ENCODE measurements at places on chromosomes 6 and 20.

GRCh38 chr6:168319279-168320111 lies at the start of gene DACT2:
Gene DACT2 (minus strand): TSS chr6:168319777. CDS start chr6:168319633, 144 bp downstream.
- DNase-seq: no peak

GRCh38 chr6:157017022-157017421 lies 239.8 kb downstream of the ARID1B start:
- DNase-seq: no peak

DNA sequence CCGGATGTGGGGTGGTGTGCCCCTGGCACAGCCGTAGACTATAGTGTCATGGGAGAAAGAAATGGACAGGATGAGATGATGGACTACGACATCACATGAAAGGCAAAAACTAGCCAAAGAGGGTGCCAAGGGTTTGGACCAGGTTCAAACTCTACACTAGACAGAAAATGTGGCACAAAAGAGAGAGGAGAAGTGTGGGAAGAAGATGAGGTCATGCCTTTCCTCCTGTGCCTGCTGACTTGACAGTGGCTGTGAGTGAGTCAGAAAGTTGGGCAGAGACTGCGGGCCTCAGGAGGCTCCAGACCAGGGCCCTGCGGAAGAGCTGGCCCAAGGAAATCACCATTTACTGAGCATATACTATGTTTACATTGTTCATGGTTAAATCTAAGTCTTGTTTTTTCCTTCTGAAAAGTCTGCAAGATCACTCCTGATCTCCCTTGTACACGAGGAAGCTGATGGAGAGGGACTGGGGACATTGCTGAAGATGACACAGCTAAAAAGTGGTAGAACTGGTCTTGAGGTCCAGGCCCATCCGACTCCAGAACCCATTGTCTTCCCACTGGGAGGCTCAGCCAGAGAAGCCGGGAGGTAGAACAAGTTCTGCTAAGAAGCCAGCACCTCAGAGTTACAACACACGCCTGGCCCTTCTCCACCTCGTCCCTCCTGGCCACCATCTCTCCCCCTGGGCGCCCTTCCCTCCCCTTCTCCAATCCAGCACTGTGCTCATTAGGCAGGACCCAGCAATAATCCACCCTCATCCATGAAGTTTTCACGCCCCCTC lies 35.6 kb downstream of the CNKSR3 start:
- DNase-seq: no peak

- no peak for DNase-seq
These were observed 95.7 kb downstream of the EPHA7 start for GRCh38 chr6:93323630-93324029.

DNA sequence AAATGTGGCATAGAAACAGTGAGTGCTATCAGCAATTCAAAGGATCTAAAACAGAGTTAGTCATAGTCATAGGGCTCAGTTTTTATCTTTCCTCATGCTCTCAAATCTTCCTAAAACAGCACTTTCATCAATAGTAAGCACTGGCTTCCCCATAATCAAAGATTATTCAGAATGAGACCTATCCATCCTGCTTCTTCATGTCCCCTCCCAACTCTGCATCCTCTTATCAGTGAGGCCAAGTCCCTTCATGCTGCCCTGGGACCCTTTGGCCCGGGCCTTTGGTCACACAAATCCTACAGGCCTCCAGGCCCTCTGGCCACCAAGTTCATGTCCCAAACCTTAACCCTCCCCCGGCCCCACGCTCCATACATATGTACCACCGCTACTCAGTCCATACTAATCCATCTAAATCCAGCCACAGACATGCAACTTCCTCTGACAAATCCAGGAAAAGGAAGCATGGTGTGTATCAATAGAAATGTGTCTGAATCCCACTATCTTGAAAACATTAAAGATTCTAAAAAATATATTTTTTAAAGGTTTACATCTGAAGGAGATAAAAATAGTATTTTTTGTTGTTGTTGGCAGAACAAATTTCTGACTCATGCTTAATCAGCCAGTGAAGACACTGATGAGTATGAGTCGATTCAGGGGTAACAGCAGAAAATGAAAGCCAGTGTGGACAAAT lies 143.5 kb downstream of the PDE7B start:
- no peak for DNase-seq

DNA sequence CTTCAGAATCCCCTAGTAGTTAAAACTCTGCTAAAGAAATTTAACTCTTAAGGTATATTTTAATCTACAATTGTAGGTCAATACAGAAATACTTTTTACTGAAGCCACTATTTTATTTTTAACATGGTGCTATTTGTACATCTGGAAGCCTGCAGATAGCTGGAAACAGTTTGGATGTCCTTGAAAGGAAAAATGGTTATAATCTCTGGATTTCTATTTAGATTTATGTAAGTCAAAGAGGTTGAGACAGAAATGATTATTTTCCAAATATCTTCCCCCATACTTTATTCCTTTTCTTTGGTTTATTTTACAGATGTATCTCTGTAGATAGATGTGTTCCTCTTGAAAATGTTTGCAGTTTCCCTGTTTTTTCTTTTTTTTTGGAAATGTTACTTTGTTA lies 1002.2 kb downstream of the KIF16B start:
- no peak for DNase-seq

GRCh38 chr6:162620073-162620472 lies 107.5 kb downstream of the PRKN start:
- DNase-seq: no peak

DNA sequence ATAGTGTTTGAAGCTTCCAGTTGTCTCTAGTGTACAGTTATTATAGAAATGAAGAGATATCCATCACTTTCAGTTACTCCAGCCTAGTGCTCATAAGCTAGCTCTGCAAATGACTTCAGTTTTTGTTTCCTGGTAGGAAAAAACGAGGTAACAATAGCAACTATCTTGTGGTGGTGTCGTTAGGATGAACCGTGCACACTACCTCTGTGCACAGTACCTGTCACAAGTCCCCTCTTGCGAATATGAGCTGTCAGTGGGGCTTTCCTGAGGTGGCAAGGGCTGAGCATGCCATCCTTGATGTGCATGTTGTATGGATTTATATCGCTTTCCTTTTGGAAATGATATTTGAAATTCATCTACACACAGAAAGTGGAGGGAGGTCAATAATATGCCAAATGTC lies 151.8 kb downstream of the ARID1B start:
- no peak for DNase-seq

GRCh38 chr6:151630387-151630786 lies 136.6 kb downstream of the CCDC170 start:
- no peak for DNase-seq

DNA sequence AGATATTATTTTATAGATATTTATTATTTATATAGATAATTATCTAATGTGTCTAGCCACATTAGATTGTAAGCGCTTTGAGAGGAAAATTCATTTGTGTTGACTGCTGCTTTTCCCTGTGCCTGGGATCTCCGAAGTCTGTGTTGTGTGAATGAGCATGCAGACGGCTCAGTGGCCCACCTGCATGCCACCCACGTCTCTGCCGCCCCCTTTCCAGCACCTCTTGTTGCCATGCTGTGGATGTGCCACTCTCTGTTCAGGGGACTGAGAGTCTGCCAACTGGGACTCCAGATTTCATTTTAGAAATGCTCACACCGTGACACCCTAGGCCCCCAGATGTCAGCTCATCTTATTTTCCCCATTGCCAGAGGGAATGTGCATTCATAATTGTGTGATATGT lies 139.7 kb downstream of the JARID2 start:
- no peak for DNase-seq

DNA sequence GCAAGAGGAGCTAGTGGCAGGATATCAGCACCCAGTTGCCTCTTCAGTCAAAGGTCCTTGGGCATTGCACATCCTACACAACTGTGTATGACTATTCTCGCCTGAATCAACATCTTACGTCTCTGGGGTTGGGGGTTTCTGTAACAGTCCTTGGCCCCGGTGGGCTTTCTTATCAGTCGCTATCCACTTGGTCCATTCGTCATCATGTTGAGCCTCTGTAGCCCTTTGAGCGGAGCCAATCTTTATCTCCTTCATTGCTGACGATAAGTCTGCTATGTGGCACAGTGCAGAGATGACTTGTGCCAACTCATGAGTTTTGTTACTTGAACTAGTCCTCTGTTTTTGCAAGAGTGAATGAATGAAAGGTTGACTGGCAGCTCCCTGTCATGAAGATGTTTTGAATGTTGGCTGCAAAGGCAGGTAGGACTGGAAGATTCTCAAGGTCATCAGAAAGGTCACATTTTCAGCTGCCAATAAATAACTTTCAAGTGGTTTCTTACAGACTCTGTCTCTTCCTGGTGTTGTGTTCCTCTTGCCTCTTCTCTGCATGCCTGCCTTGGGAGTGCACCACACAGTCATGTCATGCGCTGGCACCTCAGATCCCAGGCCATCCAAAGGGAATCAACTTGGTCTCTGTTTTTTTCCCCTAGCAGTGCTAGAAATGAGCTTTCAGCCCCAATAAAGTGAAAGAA lies 238.9 kb downstream of the SLC24A3 start:
- DNase-seq: no peak

DNA sequence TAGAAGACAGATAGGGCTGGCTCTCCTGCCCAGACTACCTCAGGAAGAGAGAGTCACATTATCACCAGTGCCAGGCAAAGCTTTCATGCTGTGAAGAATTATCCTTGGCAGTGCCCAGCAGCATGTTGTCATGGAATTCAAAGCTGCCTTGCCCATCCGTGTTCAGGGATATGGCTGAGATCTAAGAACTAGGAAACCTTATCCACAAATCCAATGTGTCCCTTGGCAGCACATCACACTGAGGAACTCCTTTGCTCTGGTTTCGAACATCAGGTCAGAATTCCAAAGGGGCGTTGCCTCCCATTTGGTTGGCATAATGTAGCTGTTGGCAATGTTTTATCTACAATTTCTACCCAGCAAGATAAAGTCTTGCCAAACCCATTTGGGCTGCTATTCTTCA lies 52.7 kb downstream of the ADGRF1 start:
- DNase-seq: no peak

GRCh38 chr6:163782436-163783003 lies 368.0 kb downstream of the QKI start:
- DNase-seq: no peak

DNA sequence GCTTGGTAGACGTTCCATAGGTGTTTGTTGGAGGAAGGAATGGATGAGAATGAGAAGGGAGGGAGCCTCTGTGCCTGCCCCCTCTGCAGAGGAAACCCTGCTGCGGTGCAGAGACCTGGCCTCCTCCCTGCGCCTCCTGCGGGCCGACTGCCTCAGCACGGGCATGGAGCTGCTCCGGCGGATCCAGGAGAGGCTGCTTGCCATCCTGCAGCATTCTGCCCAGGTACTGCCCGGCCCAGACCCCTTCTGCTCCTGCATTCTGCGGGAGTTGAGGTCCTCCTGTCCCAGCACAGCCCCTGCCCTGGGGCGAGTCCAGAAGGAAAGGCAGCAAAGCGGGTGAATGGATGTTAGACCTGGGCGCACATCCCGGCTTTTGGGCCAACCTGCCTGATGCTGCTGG lies 6.1 kb downstream of the DNPH1 start:
- no peak for DNase-seq

- DNase-seq: no peak
These were observed 49.6 kb downstream of the ATXN1 start for GRCh38 chr6:16711546-16712254.

- DNase-seq: no peak
These were observed 79.4 kb downstream of the IYD start for GRCh38 chr6:150448221-150448620.

DNA sequence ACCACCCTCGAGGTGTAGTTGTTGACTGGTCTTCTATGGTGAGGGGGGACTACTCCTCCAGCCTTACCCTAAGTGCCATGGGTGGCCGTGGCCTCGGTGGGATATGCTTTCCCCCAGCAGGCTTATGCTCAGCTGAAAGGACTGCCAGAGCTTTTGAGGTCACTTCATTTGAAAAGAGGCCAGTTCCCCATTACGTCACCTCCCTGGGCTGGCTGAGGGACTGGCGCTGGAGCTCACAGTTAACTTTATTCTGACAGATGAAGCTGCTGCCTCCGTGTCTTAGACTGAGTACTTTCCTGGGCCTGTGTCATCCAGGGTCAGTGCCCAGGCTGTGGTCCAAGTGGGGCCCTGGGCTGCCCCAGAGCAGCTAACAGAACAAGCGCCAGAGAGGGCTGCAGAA lies 42.8 kb upstream of the PCMTD2 start:
- no peak for DNase-seq

DNA sequence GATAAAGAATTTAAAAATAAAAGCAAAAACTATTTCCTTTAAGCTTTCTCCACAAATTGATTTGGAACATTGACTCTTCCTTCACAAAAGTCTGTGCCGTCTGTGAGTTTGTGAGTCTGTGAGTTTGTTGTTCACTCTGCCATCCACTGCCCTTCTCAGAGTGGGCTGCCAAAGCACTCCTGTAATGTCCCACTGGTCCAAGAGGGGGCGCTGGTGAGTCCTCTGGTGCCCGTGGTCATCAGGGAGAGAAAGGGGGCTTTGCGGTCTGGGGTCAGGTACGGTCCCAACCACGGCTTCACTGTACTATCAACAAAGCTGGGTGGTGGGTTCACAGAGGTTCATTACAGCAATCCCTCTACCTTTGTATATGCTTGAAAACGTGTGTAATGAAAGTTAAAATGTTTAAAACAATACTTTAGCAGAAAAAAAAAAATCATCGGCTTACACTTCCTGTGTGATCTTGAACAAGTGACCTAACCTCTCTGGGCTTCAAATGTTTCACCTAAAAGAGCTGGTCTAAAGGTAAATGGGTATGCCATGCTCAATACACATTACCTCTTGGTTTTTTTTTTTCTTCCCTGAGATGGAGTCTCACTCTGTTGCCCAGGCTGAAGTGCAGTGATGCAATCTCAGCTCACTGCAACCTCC lies 5.6 kb upstream of the ANKRD60 start:
- no peak for DNase-seq

- DNase-seq: no peak
These were observed 36.4 kb downstream of the ADGB start for GRCh38 chr6:146635165-146635564.

DNA sequence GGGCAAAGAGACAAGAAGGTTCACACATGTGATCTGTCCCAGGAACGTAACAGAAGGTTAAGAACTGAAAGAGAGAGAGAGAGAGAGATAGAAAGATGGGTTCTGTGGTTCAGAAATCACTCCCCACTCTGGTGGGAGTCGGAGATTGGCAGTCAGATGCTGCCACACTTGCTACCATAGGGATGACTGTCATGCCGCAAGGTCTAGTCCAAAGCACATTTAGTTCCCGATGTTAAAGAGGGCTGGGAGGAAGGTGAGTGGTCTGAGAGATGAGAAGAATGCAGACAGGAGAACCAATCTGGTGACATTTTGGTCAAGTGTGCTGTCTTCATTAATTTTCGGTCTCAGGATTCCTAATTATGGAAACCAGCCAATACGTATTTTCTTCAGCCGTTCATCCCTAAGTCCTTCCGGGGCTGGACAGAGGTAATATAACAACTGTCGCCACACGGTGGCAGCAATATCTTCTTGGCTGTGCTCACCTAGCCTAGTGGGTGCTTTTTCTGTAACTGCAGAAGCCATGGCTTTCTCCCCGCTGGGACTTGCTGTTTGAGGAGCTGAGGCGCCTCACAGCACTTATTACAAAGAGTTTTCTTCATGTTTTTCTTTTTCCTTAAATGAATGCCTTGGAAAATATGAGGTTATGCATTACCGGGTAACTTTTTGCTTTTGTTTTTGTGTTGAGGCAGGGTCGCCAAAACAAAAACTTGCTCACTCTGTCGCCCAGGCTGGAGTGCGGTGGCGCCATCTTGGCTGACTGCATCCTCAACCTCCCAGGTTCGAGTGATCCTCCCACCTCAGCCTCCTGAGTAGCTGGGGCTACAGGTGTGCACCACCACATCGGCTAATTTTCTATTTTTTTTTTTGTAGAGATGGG lies 46.0 kb downstream of the SLC35D3 start:
- DNase-seq: peak; percentile 40
